ENCODE measurements at places on chromosomes 1 and 21. TPM values are rescaled to one million over a fixed set of nuclear protein-coding genes. Genes with fewer than 3 reads are reported as not detected.

DNA sequence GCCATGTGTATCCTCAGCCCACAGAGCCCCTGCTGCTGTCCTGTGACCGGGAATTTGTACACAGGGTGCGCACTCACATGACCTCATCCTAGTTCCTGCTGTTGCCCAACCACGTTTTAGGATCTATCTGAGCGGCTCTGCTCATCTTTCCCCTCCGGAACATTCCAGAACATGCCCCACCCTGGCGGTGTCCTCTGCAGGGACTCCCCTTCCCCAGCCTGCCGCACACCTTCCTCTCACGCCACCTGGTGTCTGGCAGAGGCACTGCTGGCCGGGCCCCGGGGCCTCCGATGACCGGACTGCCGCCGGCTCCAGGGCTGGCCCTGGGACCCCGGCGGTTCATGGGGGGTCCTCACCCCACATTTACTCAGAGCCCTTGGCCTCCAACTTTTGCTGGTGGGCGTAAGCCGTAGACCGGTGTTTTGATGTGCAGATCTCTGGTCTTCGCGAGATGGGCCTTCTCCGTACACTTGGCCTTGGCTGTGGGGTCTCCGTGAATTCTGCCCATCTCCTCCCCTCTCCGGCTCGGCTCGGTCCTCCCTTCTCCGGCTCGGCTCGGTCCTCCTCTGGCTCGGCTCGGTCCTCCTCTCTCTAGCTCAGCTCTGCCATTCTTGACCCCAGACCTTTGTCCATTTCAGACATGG, 29.5 kb downstream of the ARHGEF16 start:
- no peak overlapping the region for H3K27ac ChIP-seq
- H3K36me3 ChIP-seq, result no peaks in the 10 kb centered on the region
- DNase-seq, result peak; percentile 66

- no peak overlapping the region for H3K4me3 ChIP-seq
- no peaks in the 10 kb centered on the region for H3K36me3 ChIP-seq
- peak; percentile 38 for DNase-seq
- no peaks in the 10 kb centered on the region for H3K4me1 ChIP-seq
Measured at GRCh38 chr1:99580451-99580850, 65.5 kb upstream of the PALMD start.

The LRRC39 gene
- 17.3 TPM for total RNA-seq

The CZIB gene
- 49.7 TPM for total RNA-seq

The DFFB gene
- total RNA-seq, result 9.7 TPM

DNA sequence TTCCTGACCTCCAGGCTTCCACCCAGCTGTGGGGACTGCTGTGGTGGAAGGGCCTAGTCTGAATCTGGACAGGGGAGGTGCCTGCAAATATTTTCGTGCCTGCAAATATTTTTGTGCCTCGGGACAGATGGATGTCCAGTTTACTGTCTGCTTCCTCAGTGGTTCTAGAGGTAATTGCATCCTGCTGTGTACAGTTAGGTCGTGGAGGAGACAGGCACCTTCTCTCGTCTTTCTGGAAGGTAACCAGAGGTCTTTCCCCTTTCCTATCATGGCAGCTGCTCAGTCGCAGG, 53.8 kb upstream of the TINAGL1 start:
- no peaks in the 10 kb centered on the region for H3K36me3 ChIP-seq
- no peaks in the 10 kb centered on the region for H3K27me3 ChIP-seq
- DNase-seq, result no peak
- H3K4me3 ChIP-seq, result no peak overlapping the region

- DNase-seq, result no peak
- H3K36me3 ChIP-seq, result no peaks in the 10 kb centered on the region
- no peak overlapping the region for H3K4me3 ChIP-seq
- H3K4me1 ChIP-seq, result no peaks in the 10 kb centered on the region
Measured at GRCh38 chr1:77253211-77253610, 28.6 kb upstream of the AK5 start.

The KCTD3 gene
- 40.8 TPM for total RNA-seq

All from cardiac muscle cell (in vitro differentiated cells and primary cell).